ENCODE measurements at places on chromosomes 16 and 17. TPM values are rescaled to one million over a fixed set of nuclear protein-coding genes. Genes with fewer than 3 reads are reported as not detected.

Gene CHP2
- not detected for total RNA-seq

Gene CFDP1
- 45.3 TPM for total RNA-seq

Gene DHRS7C
- total RNA-seq = not detected

Gene TMEM186
- 14.0 TPM for total RNA-seq

Gene TAC4
- not detected for total RNA-seq

Gene NATD1
- 3.1 TPM for total RNA-seq

DNA sequence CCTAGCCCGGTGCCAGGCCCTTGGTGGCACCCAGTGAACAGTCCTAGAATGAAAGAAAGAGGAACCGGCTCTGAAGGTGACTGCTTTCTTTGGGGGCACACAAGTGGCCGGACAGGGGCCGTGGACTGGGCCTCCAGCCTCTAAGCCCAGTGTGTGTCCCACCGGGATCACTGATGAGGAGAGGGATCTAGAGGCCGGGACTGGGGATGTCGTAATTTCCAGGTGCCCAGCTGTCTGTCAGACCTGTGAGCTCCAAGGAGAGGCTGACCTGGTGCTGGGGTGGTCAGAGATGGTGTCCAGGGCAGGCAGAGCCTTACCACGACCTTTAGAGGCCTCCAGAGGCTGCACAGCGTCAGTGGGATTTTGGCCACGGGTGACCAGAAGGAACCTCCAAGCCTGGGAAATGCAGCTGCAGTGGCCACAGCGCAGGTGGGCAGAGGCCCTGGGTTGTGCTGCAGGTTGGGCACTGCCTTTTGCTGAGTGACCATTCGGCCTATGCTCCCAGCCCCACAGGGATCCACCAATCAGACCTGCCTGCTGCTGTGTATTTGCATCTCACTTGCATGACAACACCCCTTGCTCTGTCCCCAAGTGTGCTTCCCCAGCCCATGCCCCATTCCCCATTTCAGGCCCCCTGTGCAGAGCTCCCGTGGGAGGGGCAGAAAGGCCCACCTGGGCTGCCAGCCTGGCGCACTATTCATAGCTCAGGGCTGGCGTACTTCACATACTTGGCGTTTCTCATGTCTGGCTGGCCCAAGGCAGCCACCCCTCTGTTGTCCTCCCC is 12.5 kb downstream of the ARHGAP23 start:
- no peaks in the 10 kb centered on the region for H3K27me3 ChIP-seq
- DNase-seq = no peak
- H3K27ac ChIP-seq = no peak overlapping the region
- no peak overlapping the region for H3K4me3 ChIP-seq

DNA sequence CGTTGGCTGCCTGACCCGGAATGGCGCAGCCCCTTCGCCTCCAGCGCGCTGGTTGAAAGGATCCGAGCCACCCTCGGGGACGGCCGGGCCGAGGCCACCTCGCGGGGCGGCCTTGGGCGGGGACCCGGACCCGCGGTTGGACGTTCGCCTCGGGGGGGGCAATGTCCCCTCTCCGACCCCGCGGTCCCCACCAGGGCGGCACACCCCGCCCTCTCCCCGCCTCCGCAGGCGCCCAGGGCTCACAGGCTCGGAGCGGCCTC is 1.0 kb upstream of the SOX8 start:
- no peaks in the 10 kb centered on the region for H3K36me3 ChIP-seq
- H3K4me1 ChIP-seq = no peaks in the 10 kb centered on the region
- no peaks in the 10 kb centered on the region for H3K27me3 ChIP-seq
- H3K27ac ChIP-seq = no peak overlapping the region
- H3K4me3 ChIP-seq = peak overlapping the region; percentile 66

GRCh38 chr17:17525311-17525710 is 29.1 kb upstream of the RASD1 start:
- no peaks in the 10 kb centered on the region for H3K4me1 ChIP-seq
- no peak for DNase-seq
- no peak overlapping the region for H3K27ac ChIP-seq
- H3K27me3 ChIP-seq = no peaks in the 10 kb centered on the region
- no peak overlapping the region for H3K4me3 ChIP-seq

- no peaks in the 10 kb centered on the region for H3K36me3 ChIP-seq
- no peak overlapping the region for H3K4me3 ChIP-seq
- H3K27ac ChIP-seq = no peak overlapping the region
- H3K27me3 ChIP-seq = peaks cover 4% of the 10 kb centered on the region
- no peak for DNase-seq
Observed at GRCh38 chr16:82013139-82013538, 1.9 kb upstream of the SDR42E1 start.

DNA sequence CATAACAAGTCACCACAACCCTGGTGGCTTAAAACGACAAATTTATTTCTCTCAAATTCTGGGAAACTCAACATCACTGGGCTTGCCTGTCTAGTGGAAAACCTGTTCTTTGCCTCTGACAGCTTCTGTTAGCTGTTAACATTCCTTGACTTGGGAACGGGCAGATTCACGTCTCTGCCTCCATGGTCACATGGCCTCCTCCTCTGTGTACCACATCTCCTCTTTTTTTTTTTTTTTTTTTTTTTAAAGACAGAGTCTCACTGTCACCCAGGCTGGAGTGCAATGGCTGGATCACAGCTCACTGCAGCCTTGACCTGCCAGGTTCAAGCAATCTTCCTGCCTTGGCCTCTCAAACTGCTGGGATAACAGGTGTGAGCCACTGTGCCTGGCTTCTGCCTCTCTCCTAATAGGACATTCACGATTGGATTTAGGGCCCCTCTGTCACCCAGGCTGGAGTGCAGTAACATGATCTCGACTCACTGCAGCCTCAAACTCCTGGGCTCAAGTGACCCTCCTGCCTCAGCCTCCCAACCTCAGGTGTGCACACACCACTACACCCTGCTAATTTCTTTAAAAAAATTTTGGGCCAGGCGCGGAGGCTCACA is 11.7 kb upstream of the LLGL1 start:
- peaks cover 6% of the 10 kb centered on the region for H3K4me1 ChIP-seq
- no peak overlapping the region for H3K27ac ChIP-seq
- DNase-seq = no peak
- H3K27me3 ChIP-seq = no peaks in the 10 kb centered on the region
- H3K36me3 ChIP-seq = peaks cover 13% of the 10 kb centered on the region

GRCh38 chr17:12301551-12301950 is 280.9 kb downstream of the MAP2K4 start:
- H3K4me1 ChIP-seq = no peaks in the 10 kb centered on the region
- H3K4me3 ChIP-seq = no peak overlapping the region
- H3K27me3 ChIP-seq = no peaks in the 10 kb centered on the region
- no peaks in the 10 kb centered on the region for H3K36me3 ChIP-seq

DNA sequence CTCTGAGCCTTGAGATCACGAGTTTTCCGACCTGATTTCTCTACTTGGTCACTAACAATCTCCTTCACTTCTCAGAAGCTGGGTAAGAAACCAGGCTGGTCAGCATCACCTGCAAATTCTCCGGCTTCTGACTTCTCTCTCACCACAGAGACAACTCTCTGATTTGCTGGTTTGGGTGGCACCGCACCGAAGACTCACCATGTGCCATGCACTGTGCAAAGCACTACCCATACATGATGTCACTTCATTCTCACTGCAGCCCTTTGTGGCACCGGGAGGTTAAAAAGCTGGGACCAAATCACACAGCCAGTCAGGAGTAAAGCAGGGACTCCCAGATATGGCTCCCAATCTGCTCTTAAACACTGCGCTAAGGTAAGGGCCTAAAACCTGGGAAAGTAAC is 647 bp downstream of the VAC14 start:
- H3K27me3 ChIP-seq = no peaks in the 10 kb centered on the region
- H3K27ac ChIP-seq = peak overlapping the region; percentile 57
- H3K4me3 ChIP-seq = peak overlapping the region; percentile 97
- DNase-seq = no peak

DNA sequence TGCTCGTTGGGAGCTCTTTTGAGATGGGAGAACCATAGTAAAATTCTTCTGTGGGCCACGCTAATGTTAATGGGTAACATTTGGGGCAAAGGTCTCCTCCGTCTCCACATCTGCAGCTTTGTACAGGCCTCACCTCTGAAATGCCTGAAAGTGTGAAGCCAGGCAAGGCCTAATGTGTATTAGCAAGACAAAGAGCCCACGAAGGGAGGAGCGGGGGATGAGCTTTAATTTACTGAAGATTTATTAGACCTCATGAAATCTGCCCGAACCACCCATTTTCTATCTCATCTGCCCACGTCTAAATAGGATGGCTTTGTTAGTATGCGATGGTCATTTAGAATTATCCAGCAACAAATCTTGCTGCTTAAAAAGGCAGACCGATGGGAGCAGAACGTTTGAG is 408.9 kb downstream of the PMP22 start:
- H3K4me3 ChIP-seq = no peak overlapping the region
- no peak overlapping the region for H3K27ac ChIP-seq
- H3K36me3 ChIP-seq = no peaks in the 10 kb centered on the region
- H3K4me1 ChIP-seq = no peaks in the 10 kb centered on the region
- DNase-seq = no peak
- H3K27me3 ChIP-seq = no peaks in the 10 kb centered on the region

DNA sequence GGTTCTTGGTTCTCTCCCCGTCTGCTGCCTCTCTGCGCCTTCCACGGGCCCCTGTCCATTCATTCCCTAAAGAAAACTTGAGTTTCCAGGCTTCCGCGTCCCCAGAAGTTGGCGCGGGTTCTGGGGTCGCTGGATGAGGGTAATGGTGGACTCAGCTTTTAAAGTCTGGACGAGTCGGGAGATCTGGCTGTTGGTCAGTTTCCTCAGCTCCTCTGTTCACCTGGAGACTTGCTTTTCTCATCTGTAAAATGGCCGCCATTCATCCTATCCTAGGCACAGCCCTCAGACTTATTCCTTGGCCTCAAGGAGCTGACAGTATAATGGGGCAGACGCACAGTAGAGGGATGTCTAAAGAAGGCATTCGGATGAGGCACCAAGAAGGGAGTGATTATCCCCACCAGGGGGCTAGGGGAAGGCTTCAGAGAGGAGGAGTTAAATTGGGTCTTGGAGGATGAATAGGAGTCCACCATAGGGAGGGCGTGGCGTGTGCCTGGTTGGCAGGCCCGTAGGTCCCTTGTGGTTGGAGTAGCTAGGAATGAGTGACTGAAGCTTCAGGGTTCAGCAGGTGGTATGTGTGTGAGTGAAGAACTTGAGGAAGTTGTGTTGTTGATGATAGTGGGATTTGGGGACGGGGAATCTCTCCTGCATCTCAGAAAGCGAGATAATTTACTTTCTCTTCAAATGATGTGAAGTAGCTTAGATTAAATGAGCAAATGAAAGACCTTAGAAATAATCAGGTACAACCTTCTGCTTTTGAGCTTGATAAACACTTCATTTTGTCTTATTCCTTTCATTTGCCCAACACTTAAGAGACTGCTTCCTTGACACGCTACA is 652 bp downstream of the VPS35L start:
- peak overlapping the region; percentile 78 for H3K27ac ChIP-seq
- H3K4me3 ChIP-seq = peak overlapping the region; percentile 65
- DNase-seq = peak; percentile 59
- peaks cover 4% of the 10 kb centered on the region for H3K36me3 ChIP-seq

DNA sequence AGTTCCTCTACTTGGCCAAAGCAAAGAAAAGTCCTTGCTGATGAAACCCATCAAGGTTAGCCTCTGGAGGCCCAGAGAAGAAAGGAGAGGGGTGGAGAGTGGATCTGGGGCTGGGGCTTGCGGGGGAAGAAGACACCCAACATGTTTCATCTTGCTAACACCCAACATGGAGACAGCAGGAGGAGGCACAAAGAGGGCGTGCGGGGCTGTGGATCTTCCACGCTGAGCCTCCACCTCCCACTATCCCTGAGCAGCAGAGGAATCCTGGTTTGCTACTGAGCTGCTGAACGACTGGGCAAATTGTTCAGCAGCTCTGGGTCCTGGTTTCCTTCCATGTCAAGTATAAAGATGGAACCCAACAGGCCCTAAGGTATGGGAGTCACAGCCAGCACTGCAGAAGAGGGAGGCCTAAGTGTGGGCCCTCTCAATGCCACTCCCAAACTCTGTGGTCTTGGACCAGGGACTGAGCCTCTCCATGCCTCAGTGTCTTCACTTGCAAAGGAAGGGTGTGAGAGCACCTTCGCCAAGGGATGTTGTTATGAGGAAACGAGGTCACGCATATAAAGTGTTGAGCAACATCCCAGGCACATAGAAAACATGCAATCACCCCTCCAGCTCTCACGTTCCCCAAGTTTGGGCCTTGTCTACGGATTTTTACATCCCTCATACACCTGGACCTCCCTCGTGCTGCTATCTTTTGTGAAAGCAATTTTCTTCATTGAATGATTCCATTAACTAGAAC is 122.5 kb downstream of the XYLT1 start:
- H3K4me1 ChIP-seq = no peaks in the 10 kb centered on the region
- H3K36me3 ChIP-seq = no peaks in the 10 kb centered on the region
- H3K27ac ChIP-seq = no peak overlapping the region
- H3K27me3 ChIP-seq = no peaks in the 10 kb centered on the region
- DNase-seq = no peak
- H3K4me3 ChIP-seq = no peak overlapping the region

GRCh38 chr17:17200831-17201230 is 5.3 kb downstream of the PLD6 start:
- no peak for DNase-seq
- H3K36me3 ChIP-seq = peaks cover 6% of the 10 kb centered on the region
- H3K27me3 ChIP-seq = no peaks in the 10 kb centered on the region
- H3K4me3 ChIP-seq = no peak overlapping the region
- peaks cover 7% of the 10 kb centered on the region for H3K4me1 ChIP-seq

DNA sequence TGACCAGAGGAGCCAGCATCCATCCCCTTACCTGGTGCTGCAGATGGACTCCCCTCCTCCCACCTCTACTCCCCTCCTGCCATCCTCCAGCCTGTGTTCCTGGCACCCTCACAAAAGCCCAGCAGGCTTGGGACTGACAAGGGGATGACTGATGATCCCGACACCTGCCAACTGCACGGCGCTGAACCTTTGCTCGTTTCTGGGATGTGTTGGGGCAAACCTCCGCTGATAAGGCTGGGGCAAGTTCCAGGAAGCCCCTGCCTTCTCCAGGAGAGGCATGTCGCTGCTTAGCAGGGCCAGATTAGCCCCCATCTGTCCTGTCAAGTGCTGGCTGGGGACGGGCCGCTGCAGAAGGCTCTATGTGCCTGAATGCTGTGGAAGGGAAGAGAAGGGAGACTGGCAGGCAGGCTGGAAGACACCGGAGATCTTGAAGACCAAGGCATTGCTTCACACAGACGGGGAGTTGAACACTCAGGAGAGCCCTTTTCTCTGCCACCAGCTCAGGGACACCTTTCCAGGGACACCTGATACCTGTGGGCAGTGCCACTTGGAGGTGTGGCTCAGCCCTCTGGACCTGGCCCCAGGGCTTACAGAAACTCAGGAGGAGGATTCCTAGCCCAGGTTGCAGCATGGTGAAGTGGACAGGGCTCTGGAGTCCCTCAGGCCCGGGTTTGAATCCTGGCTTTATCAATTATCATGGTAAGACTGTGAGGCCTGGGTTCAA is 973 bp upstream of the KRT15 start:
- peaks cover 3% of the 10 kb centered on the region for H3K36me3 ChIP-seq
- H3K27me3 ChIP-seq = no peaks in the 10 kb centered on the region
- H3K4me1 ChIP-seq = peaks cover 57% of the 10 kb centered on the region
- peak overlapping the region; percentile 99 for H3K27ac ChIP-seq
- DNase-seq = no peak

DNA sequence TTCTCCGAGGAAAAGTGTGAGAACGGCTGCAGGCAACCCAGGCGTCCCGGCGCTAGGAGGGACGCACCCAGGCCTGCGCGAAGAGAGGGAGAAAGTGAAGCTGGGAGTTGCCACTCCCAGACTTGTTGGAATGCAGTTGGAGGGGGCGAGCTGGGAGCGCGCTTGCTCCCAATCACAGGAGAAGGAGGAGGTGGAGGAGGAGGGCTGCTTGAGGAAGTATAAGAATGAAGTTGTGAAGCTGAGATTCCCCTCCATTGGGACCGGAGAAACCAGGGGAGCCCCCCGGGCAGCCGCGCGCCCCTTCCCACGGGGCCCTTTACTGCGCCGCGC is at the start of gene ERBB2:
ERBB2 (plus strand) TSS at position 247 of the 330 bp plus-strand sequence. CDS start 175 bp downstream, outside the sequence.
- H3K27me3 ChIP-seq = no peaks in the 10 kb centered on the region
- H3K36me3 ChIP-seq = no peaks in the 10 kb centered on the region
- DNase-seq = peak; percentile 57
- H3K27ac ChIP-seq = peak within 1 kb of the TSS; percentile 76
- H3K4me3 ChIP-seq = peak within 1 kb of the TSS; percentile 88

All from HCT116 (cell line).